ENCODE measurements at places on chromosomes 7 and 10. TPM values are rescaled to one million over a fixed set of nuclear protein-coding genes. Genes with fewer than 3 reads are reported as not detected.

The VAX1 gene
- total RNA-seq = not detected

The CNNM1 gene
- 0.33 TPM for total RNA-seq

The GRM3 gene
- total RNA-seq = not detected

The GHRHR gene
- not detected for total RNA-seq

The ITGA8 gene
- total RNA-seq = 5.8 TPM

The UTF1 gene
- not detected for total RNA-seq

The EFCAB10 gene
- not detected for total RNA-seq

Measured in smooth muscle cell of trachea (primary cell).